Activated T-helper 1 cell treated with Interleukin-2 at 50 U/mL for 16 hours (primary cell): ENCODE measurements at places on chromosomes 2 and 18.

DNA sequence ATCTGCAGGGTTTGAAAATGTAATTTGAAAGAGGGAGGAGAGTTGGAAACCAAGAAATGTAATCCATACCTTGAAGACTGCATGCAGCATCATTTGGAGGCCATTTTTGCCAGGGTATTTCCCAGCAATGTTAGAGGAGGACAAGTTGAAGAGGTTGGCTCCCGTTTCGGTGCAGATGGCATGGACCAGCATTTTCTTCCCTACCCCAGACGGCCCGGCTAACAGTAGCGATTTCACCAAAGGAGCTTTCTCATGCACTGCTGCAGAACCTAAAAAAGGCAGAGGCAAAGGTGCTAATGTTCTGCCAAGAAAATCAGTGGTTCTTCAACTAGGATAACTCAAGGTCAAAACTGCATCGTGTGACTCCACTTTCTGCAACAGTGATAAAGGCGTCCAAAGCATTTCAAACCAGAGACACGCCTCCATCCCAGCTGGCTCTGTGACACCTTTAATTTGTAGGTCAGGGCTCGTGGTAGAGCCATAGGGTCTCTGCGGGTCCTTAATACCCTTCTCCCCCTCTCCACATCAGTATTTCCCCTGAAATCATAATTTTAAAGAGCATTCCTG is 99.6 kb upstream of the ASB18 start:
- DNase-seq = no peak

DNA sequence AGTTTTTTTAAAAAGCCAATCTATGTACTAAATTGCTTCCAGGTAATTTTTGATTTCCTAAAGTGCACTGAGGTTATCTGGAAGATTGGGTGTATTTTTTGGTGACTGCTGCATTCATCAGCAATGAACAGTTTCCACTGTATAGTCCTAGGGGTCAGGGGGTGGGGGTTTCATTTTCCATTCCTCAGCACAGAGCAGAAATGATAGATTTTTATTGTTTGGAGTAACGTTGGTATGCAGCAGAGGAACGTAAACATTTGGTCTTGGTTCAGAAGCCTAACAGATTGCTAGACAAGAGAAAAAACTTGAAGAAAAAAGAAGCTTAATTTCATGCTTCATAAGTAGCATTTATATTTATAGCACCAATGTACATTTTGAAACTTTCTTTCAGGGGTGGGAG is 54.9 kb downstream of the ZCCHC2 start:
- DNase-seq = no peak

- DNase-seq = no peak
These were observed 93.9 kb upstream of the CTDP1 start for GRCh38 chr18:79585395-79586370.

- no peak for DNase-seq
These were observed 180.1 kb downstream of the LDLRAD4 start for GRCh38 chr18:13398631-13399030.

- no peak for DNase-seq
These were observed 29.5 kb downstream of the RAB31 start for GRCh38 chr18:9737472-9738121.

GRCh38 chr2:227415538-227416424 is 28.0 kb upstream of the SCYGR1 start:
- no peak for DNase-seq

GRCh38 chr18:28080876-28081300 is 96.0 kb downstream of the CDH2 start:
- DNase-seq = no peak
